ENCODE measurements at places on chromosomes 5 and 9. TPM values are rescaled to one million over a fixed set of nuclear protein-coding genes. Genes with fewer than 3 reads are reported as not detected.

- H3K27ac ChIP-seq, result no peak overlapping the region
- H3K4me1 ChIP-seq, result no peaks in the 10 kb centered on the region
- H3K36me3 ChIP-seq, result peaks cover 5% of the 10 kb centered on the region
- no peak for DNase-seq
Observed at GRCh38 chr5:67090593-67090992, 106.0 kb downstream of the CD180 start.

PCDHB11 gene
- not detected for total RNA-seq

DNA sequence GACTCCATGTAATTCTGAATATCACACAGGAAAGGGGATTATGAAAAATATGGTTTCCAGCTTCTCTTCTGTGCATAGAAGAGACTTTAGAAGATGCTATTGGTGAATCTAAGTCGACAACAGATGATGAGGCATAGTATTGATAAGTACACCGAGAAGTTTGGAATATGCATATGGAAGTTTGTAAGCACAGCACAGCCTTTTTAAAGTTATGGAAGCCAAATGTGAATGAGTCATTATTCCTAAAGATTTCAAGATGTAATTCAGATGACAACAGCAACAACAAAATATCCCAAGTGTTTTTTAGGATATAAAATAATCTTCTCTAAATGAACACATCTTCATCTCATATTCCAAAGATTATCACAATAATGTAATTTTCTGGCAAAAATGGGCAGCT, 1723.3 kb downstream of the EFNA5 start:
- no peak for DNase-seq
- no peaks in the 10 kb centered on the region for H3K4me1 ChIP-seq
- no peak overlapping the region for H3K27ac ChIP-seq
- no peaks in the 10 kb centered on the region for H3K36me3 ChIP-seq
- no peaks in the 10 kb centered on the region for H3K27me3 ChIP-seq

DNA sequence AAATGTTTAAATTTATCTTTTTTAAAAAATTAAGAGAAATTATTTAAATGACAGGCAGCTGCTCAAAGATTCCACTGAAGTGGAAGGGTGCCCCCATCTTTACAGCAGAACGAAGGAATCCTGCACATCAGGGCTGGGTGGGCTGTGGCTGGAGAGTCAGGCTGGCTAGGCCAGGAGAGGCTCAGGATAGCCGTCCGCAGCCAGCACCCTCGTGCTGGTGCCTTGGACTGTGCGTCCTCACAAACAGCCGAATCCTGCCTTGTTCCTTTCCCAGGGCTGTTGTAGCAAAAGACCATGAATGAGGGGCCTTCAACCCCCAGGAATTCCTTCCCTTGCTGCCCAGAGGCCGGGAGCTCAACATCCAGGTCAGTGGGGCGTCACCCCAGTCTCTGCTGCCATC, 64.6 kb upstream of the FCN1 start:
- no peaks in the 10 kb centered on the region for H3K4me1 ChIP-seq
- no peaks in the 10 kb centered on the region for H3K27me3 ChIP-seq
- no peak overlapping the region for H3K4me3 ChIP-seq
- H3K27ac ChIP-seq, result no peak overlapping the region
- H3K36me3 ChIP-seq, result peaks cover 1% of the 10 kb centered on the region

SLC22A4 gene
- total RNA-seq, result 0.75 TPM

RXFP3 gene
- total RNA-seq, result not detected

- no peak overlapping the region for H3K4me3 ChIP-seq
- no peak for DNase-seq
- H3K36me3 ChIP-seq, result no peaks in the 10 kb centered on the region
- no peak overlapping the region for H3K27ac ChIP-seq
- H3K4me1 ChIP-seq, result no peaks in the 10 kb centered on the region
Observed at GRCh38 chr5:13865312-13865711, 79.2 kb downstream of the DNAH5 start.

DNA sequence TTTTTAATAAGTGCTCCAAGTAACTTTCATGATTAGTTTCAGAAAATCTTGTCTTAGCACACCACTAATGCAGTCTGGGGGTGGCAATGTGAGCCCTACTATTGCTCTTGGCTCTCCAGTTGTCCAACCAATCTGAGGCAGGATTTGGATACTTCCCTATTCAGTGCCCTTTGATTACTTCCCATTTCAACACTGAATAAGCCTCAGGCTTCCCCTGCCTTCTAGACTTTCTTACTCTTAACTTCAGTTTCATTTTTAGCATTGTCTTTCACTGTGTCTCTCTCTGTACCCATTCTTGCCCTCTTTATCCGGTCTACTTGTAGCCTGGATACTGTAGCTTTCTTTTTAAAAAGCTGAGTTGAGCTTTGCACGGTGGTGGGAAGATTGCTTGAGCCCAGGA, 186.1 kb downstream of the C9orf152 start:
- peaks cover 4% of the 10 kb centered on the region for H3K27me3 ChIP-seq
- no peak for DNase-seq
- peak overlapping the region; percentile 2 for H3K27ac ChIP-seq
- H3K4me1 ChIP-seq, result peaks cover 6% of the 10 kb centered on the region

PCDHB7 gene
- total RNA-seq, result not detected

- no peak overlapping the region for H3K4me3 ChIP-seq
- DNase-seq, result no peak
- H3K4me1 ChIP-seq, result no peaks in the 10 kb centered on the region
- H3K27ac ChIP-seq, result no peak overlapping the region
- peaks cover 9% of the 10 kb centered on the region for H3K27me3 ChIP-seq
Observed at GRCh38 chr9:19728101-19728500, 60.7 kb downstream of the SLC24A2 start.

SWI5 gene
- total RNA-seq, result 12.1 TPM

- peaks cover 57% of the 10 kb centered on the region for H3K36me3 ChIP-seq
- H3K4me1 ChIP-seq, result no peaks in the 10 kb centered on the region
- H3K27ac ChIP-seq, result no peak overlapping the region
- H3K4me3 ChIP-seq, result no peak overlapping the region
Observed at GRCh38 chr5:74722271-74722670, 37.2 kb downstream of the HEXB start.

DNA sequence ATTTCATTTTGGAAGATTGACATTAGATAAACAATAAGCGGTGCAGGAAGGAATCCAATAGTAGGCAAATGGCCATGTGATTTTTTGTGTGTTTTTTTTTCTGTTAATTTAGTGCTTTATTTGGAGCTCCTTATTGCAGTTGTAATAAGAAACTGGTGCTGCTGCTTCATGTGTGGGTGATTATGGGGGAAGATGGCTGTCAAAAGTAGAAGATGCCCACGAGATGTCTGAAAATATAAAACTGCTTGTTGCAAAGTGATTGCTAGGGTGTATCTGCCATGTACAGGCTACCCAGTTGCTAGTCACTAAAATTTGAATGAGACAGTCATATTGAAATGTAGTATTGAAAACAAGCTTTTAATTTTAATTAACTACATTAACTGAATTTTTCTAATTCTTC, 216.7 kb upstream of the FTMT start:
- H3K4me3 ChIP-seq, result no peak overlapping the region
- H3K27ac ChIP-seq, result no peak overlapping the region
- no peaks in the 10 kb centered on the region for H3K36me3 ChIP-seq
- DNase-seq, result no peak

PDE8B gene
- 0.68 TPM for total RNA-seq

DNA sequence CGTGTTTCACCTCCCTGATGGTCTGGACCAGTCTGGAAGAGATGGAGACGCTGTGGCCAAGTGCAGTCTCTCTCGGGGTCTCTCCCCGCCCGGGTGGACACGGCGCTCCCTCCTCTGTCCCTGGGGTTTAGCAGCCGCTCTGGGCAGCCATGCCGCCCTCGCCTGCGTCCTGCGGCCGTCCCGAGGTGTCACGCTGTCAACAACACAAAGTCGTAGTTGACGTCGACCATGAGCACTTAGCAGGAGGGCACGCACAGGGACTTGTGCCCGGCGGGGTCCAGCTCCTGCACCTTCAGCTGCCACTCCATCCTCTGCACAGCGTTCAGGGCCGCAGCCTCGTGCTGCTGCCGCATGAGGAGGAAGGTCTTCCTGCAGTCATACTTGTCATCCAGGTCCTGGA, 368.9 kb downstream of the CDH9 start:
- no peak overlapping the region for H3K27ac ChIP-seq
- no peaks in the 10 kb centered on the region for H3K4me1 ChIP-seq
- H3K36me3 ChIP-seq, result no peaks in the 10 kb centered on the region
- no peaks in the 10 kb centered on the region for H3K27me3 ChIP-seq
- no peak for DNase-seq

DNA sequence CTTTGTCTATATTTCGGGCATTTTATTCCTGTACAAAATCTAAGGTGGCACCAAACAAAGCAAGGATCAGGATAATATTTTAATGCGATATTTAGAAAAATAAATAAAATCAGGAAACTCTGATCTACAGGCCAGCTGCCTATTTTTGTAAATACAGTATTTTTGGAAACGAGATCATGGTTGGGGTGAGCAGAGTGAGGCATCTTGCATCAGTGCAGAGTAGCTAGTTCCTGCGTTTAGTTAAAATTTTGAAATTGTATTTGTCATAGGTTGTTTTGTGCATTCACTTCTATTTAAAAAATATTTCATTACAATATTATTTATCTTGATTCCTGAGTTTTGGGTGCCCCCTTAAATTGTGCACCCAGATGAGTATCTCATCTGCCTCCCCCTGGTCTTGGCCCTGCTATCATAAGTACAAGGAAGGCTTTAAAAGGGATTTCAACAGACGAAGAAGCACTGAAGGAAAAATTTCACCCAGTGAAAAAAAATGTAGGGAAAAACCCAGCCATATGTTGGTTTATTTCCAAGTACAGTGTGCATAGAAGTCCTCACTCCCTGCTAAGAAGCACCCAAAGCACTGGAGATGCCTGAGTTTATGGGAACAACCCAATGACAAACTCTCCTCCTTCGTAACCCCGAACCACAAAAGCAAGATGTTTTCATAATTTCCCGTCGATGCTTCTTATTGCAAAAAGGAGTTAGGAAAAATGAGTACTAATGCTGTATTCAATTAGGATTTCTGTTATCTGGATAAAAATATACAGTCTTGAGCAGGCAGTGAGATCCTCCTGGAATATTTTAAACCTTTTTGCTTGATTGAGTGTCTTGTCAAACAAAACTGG, 304.7 kb upstream of the CLINT1 start:
- H3K27me3 ChIP-seq, result no peaks in the 10 kb centered on the region
- no peak for DNase-seq
- H3K27ac ChIP-seq, result no peak overlapping the region
- H3K36me3 ChIP-seq, result no peaks in the 10 kb centered on the region
- no peak overlapping the region for H3K4me3 ChIP-seq
- H3K4me1 ChIP-seq, result no peaks in the 10 kb centered on the region

- no peaks in the 10 kb centered on the region for H3K4me1 ChIP-seq
- H3K27me3 ChIP-seq, result no peaks in the 10 kb centered on the region
- no peak overlapping the region for H3K4me3 ChIP-seq
- no peak for DNase-seq
- H3K27ac ChIP-seq, result no peak overlapping the region
Observed at GRCh38 chr9:16794871-16795639, 75.4 kb downstream of the BNC2 start.

- no peak overlapping the region for H3K27ac ChIP-seq
- peaks cover 3% of the 10 kb centered on the region for H3K4me1 ChIP-seq
- H3K27me3 ChIP-seq, result no peaks in the 10 kb centered on the region
- no peak for DNase-seq
- no peaks in the 10 kb centered on the region for H3K36me3 ChIP-seq
Observed at GRCh38 chr5:93677359-93677891, 64.0 kb downstream of the POU5F2 start.

- no peak for DNase-seq
- peaks cover 10% of the 10 kb centered on the region for H3K4me1 ChIP-seq
- no peak overlapping the region for H3K4me3 ChIP-seq
- H3K36me3 ChIP-seq, result no peaks in the 10 kb centered on the region
- no peak overlapping the region for H3K27ac ChIP-seq
Observed at GRCh38 chr5:54886866-54887265, 98.5 kb downstream of the ESM1 start.

DNA sequence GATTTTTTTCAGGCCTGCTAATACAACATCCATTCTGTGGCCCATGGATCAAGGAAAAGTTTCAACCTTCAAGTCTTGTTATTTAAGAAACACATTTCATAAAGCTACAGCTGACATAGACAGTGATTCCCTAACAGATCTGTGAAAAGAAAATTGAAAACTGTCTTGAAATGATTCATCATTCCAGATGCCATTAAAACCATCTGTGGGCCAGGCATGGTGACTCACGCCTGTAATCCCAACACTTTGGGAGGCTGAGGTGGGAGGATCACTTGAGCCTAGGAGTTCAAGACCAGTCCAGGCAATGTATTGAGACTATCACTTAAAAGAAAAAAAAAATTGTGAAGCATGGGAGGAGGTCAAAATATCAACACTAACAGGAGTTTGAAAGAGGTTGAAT, 6.0 kb downstream of the RAPGEF6 start:
- peaks cover 26% of the 10 kb centered on the region for H3K4me1 ChIP-seq
- H3K36me3 ChIP-seq, result peaks cover 23% of the 10 kb centered on the region
- H3K27me3 ChIP-seq, result no peaks in the 10 kb centered on the region
- no peak for DNase-seq
- H3K4me3 ChIP-seq, result no peak overlapping the region

ARL14EPL gene
- total RNA-seq, result 0.12 TPM

- H3K4me1 ChIP-seq, result no peaks in the 10 kb centered on the region
- no peaks in the 10 kb centered on the region for H3K27me3 ChIP-seq
- no peak overlapping the region for H3K27ac ChIP-seq
- H3K4me3 ChIP-seq, result no peak overlapping the region
Observed at GRCh38 chr9:73609381-73609780, 457.7 kb downstream of the ANXA1 start.

DNA sequence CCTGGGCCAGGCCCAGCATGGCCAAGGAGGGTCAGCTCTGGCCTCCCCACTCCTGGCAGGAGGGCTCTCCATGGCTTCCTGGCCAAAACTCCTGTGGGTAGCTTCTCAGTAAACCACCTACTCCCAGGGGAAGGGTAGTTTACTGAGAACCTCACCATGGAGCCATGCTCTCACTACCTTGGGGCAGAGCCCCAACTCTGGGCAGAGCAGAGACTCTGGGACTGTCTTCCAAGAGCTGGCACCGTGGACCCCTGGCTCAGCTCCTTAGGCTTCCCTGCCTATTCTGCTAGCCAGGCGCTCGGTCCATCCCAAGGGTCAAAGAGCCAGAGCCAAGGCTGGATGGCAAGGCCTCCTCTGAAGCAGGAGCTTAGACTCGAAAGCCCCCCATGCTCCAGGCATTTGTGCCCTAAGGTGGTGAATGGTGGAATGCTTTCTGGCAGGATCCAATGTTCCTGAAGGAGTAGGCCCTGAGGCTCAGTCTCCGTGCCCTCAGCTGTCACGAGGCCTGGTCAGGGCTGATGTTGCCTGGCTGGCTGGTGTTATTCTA, 19.6 kb downstream of the TCF7 start:
- no peak overlapping the region for H3K27ac ChIP-seq
- DNase-seq, result no peak
- H3K4me1 ChIP-seq, result peaks cover 67% of the 10 kb centered on the region
- H3K4me3 ChIP-seq, result no peak overlapping the region
- peaks cover 43% of the 10 kb centered on the region for H3K27me3 ChIP-seq
- H3K36me3 ChIP-seq, result peaks cover 19% of the 10 kb centered on the region

- no peaks in the 10 kb centered on the region for H3K36me3 ChIP-seq
- no peak overlapping the region for H3K27ac ChIP-seq
- no peaks in the 10 kb centered on the region for H3K27me3 ChIP-seq
- DNase-seq, result no peak
- H3K4me3 ChIP-seq, result no peak overlapping the region
Observed at GRCh38 chr9:125929846-125930245, 182.7 kb downstream of the PBX3 start.

CEMIP2 gene
- 78.8 TPM for total RNA-seq

NME5 gene
- total RNA-seq, result not detected

GRCh38 chr5:10307206-10308148, at the start of gene CMBL:
Gene CMBL, minus strand, starts transcription at chr5:10307902. Its CDS starts 17,140 bp downstream, at chr5:10290762.
- H3K4me3 ChIP-seq, result peak within 1 kb of the TSS; percentile 77
- H3K4me1 ChIP-seq, result peaks cover 23% of the 10 kb centered on the region
- DNase-seq, result peak; percentile 45
- H3K27ac ChIP-seq, result no peak within 1 kb of the TSS

Data from activated CD8-positive, alpha-beta memory T cell treated with anti-CD3 and anti-CD28 coated beads, Interleukin-2, amount 10 ng/mL, durations not matched to agents 7 days and 5 days (primary cell).